ENCODE measurements at places on chromosomes 12 and 14.

- no peak for DNase-seq
Observed at GRCh38 chr14:68789821-68790643, 2.8 kb downstream of the ZFP36L1 start.

- no peak for DNase-seq
Observed at GRCh38 chr12:15797818-15798217, 8.6 kb upstream of the EPS8 start.

- no peak for DNase-seq
Observed at GRCh38 chr12:130961921-130962451, 8.3 kb downstream of the ADGRD1 start.

- no peak for DNase-seq
Observed at GRCh38 chr12:127383281-127383680, 883.7 kb upstream of the TMEM132C start.

DNA sequence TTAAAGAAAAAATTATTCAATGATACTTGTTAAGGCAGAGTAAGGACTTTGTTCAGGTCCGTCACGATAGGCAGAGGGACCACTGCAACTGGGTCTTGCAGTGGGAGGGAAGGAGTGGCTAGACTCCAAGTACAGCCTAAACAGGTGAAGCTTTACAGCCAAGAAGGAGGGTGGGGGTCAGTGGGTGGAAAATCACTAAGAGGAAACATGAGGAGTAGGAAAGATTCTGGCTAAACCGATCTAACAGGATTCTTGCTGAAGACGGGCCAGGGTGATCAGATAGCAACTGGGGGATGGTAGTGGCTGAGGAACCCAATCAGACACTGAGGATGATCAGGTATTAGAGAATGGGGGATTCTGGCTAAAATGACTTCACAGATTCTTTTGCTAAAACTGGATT lies 100.2 kb downstream of the TTC7B start:
- no peak for DNase-seq

DNA sequence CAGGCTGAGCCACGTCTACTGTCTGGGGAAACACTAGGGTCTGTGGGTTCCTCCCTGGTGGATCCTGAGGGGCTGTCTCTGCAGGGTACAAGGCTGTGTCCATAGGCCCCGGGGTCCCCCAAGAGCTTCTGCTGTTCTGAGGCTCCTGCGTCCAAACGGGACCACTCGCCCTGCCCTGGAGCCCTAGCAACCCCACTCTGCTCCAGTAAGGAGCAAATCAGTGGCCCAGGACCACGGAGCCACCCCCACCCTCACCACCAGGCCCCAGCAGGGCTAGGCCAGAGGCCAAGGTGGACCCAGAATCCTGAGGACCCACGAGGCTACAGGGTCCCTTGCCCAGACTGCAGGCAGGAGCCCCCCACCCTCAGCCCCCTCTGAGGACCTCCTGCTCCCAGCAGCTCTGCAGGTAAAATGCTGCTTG lies 75.1 kb upstream of the GALNT9 start:
- no peak for DNase-seq

DNA sequence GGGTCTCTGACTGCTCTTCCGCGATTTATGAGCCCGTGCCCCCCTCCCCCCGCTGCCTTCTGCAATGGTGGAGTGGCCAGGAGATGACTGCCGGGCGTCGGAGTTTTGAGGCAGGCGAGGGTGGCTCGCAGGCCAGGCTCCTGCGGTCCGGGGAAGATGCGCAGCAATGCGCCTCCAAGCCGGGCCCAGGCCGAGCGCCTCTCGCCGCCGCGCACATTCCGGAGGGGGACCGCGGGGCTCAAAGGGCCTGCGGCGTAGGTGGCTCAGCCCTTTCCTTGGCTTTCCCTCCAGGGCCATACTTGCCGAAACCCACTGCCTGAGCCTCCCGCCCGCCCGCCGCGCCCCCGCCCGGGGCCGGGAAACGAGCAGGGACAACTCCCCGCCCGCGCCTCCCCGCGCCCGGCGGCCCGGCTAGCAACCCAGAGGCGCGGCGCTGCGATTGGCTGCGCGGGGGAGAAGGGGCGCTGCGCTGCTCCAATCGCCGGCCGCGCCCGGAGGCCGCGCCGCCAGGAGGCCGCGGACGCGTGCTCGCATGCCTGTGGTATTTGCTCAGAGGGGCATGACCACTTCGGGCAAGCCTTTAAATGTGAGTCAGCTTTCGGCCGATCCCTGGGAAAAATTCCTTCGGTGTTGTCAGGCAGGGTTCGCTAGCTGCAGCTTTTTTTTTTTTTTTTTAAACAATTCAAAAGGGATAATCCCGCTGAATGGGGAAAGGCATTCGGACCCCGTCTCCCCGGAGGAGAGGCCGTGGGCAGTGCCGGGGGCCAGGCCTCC lies 157.9 kb upstream of the PARP11 start:
- DNase-seq, result peak; percentile 92

GRCh38 chr12:8014836-8015235 lies 17.7 kb upstream of the FOXJ2 start:
- no peak for DNase-seq

GRCh38 chr12:120693848-120694247 lies 6.9 kb downstream of the MLEC start:
- no peak for DNase-seq

DNA sequence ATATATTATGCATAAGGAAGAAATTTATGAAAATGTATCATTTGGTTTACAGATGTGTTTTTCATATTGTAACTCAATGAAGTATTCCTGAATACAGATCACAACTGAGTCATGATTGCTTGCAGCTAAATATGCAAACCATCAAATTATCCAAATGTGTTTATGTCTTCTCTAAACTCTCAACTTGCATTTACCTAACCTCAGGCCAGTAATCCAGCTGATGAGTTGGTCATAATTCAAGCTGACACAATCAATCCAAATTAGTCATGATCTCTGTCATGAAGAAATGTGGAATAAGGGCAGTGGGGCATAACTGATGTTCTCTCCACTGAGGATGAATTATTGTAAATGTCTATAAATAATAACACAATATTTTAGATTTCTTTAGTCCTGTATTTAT lies 104.8 kb upstream of the CNTN1 start:
- no peak for DNase-seq

GRCh38 chr12:130049666-130050065 lies 112.6 kb upstream of the FZD10 start:
- no peak for DNase-seq

DNA sequence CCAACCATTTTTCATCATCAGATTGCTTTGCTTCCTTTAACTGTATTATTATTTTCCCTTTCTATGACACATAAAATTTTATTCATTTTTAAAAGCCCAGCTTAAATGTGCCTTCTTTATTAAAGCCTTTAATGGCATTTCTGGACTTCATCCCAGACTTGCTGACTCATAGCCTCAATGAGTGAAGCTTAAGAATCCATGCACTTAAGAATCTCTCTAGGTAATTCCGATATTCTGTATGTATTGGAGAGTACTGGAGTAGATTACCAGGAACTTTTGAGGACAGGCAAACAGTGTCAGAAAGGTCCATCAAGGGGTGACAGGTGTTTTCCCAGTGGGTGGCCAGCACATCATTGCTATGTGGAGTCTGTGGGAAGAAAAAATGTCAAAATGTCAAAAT lies 107.9 kb downstream of the PTPRQ start:
- no peak for DNase-seq

DNA sequence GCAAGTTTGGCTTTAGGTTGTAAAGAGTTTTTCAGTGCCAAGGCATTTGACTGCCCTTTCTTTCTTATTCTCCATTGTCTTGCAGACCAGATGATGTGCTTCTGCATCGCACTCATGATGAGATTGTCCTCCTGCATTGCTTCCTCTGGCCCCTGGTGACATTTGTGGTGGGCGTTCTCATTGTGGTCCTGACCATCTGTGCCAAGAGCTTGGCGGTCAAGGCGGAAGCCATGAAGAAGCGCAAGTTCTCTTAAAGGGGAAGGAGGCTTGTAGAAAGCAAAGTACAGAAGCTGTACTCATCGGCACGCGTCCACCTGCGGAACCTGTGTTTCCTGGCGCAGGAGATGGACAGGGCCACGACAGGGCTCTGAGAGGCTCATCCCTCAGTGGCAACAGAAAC lies 64.3 kb downstream of the KCNMB4 start:
- no peak for DNase-seq

DNA sequence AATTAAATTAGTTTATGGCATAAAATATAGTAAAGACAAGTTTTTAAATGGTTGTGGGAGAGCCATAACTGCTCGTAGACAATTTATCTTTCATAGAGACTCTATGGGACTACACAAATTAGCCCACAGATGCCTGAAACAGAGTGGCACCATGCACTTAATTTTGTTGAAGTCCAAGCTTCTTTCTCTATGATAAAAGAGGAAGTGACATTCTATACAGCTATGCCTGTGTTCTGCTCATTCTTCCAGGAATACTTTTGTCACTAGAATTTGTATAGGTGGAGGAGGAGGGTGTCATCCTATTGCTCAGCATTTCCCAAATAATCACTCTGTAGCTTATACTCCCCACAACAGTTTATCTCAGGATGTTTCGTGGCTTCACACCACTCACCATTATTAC lies 43.7 kb upstream of the KICS2 start:
- DNase-seq, result no peak

GRCh38 chr12:66288121-66288520 lies 14.2 kb upstream of the HELB start:
- DNase-seq, result no peak

DNA sequence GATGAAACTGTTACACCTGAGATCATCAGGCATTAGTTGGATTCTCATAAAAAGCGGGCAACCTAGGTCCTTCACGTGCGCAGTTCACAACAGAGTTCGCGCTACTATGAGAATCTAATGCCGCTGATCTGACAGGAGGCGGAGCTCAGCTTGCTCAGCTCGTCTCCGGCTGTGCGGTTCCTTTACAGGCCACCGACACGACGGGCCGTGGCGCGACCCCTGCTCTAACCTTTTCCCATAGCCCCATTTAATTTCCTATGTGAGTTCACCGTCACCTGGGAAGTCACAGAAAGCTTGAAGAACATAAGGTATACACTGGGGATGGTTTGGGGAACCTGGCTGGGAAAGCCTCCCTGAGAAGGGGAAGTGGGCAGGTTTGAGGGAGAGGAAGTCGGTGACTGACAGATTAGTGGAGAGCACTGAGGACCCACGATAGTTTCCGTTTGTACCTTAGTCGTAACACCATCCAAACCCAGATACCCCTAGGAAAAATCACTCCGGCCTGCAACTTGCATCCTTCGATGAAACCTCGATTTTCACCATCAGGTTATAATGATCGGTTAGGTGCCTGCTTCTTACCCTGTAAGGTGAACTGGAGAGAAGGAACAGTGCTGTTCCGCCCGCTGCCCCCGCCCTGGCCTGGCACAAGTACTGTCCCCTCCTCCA lies 2.8 kb upstream of the AAAS start:
- DNase-seq, result no peak

DNA sequence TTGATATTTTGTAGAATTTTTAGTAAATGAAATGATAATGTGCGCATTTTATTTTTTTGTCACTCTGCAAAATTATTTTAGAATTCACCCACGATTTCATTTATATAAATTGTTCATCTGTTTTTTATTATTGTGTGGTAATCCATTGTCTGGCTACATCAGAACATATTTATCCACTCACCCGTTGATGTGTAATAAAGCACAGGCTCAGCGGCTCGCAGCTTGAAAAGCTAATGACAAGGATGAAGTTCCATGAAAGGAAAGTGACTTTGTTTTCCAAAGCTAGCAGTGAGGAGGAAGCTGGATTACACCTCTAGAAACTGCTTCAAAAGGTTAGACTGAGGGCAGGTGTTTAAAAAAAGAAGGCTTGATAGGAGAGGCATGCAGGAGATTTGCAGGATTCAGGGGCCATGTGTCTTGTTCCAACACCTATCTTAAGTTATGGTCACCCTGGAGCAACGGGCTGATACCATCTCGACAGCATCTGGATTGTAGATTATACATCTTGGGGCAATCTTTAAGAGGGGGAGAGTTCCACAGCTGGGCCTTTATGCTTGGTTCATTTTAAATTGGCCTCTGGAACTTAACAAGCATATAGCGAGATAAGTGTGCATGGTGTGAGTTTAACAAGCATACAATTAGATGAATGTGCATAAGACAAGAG lies 194.1 kb downstream of the TMTC3 start:
- DNase-seq, result no peak

- DNase-seq, result no peak
Observed at GRCh38 chr12:121064116-121064515, 25.1 kb upstream of the OASL start.

DNA sequence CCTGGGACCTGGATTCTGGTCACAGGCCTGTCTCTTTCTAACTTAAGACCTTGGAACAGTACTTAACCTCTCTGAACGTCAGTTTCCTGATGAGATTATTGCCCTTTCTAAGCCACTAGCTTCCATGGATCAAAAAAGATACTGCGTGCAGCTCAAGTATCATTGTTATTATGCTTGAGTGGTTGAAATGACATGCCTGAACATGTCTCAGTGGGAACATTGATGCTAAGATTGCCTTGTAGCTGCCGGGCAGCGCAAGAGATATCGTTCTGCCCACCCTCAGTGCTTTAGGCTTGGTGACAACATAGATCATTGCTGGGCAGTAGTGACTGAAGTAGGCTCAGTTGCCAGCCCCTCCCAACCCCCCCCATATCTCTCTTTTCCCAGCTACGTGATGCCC lies 131.9 kb downstream of the SMOC1 start:
- DNase-seq, result no peak

DNA sequence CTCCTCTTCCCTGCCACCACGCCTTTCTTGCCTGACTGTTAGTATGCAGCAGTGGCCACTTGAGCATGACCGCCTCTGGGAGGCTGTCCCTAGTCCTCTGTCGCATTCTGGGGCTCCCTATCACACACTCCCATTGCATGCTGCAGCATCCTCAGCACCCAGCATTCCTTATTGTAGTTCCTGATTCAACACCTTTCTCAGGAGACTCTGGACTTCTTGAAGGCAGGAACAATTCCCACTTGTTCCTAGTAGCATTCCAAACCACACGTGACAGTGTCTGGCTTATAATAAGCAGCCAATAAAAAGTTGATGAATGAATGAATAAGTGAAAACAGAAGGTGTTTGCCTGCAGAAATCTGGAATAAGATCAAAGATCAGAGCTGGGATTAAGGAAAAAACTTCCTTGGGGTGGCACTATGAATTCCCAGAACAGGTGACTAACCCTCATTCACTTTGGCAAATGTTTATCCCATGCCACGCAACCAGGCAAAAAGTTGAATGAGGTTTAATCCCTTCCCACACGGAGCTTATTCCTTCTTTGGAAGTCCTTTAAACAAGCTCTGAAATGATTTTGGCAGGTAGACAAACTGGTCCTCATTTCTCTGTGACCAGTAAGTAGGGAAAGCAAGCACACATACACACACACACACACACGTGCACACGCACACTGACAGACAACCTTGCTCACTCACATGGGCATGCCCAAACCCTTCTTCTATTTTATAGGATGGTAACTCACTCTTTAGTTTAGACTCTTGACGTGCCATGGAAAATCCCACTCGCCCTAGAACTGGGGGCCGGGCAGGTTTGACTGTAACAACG lies 26.5 kb downstream of the NTF3 start:
- no peak for DNase-seq

- no peak for DNase-seq
Observed at GRCh38 chr14:89214221-89214965, 202.6 kb downstream of the FOXN3 start.

All from mesothelial cell of epicardium (in vitro differentiated cells).